ENCODE measurements at places on chromosomes 7 and 10.

DNA sequence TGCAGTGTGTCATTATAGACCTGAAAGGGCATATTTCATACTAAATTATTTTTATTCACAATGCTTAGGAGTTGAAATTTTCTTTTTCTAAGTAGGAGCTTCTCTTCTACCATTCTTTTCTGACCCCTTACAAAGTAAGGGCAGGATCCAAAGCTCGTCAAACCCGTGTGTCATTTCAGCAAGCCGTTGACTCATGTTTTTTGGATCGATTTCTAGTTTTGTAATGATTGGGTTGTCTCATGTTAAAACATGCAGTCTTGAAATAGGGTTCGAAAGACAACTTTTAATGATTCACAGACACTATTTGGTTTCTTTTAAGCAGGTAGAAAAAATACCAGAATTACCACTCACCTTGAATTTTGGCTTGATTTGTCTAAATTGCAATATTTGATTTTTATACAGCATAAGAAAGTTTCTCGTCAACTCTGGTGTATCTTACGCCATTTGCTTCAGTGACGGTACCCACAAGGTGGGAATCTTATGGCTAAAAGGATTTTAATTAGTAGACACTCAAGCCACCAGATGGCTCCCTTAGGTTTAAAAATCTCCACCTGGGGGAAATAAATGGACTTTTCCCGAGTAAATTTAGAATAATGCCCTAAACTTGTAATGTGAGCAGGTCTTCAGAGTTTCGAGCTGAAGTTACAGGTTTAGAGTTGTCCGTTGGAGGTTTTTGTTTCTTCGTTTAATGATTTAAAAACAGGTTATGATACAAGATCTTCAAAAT lies 283.4 kb downstream of the CCDC3 start:
- DNase-seq = no peak

GRCh38 chr7:100629117-100629716 lies 12.1 kb downstream of the TFR2 start:
- no peak for DNase-seq

- DNase-seq = peak; percentile 30
Observed at GRCh38 chr10:43679509-43679908, 30.8 kb upstream of the ZNF32 start.

DNA sequence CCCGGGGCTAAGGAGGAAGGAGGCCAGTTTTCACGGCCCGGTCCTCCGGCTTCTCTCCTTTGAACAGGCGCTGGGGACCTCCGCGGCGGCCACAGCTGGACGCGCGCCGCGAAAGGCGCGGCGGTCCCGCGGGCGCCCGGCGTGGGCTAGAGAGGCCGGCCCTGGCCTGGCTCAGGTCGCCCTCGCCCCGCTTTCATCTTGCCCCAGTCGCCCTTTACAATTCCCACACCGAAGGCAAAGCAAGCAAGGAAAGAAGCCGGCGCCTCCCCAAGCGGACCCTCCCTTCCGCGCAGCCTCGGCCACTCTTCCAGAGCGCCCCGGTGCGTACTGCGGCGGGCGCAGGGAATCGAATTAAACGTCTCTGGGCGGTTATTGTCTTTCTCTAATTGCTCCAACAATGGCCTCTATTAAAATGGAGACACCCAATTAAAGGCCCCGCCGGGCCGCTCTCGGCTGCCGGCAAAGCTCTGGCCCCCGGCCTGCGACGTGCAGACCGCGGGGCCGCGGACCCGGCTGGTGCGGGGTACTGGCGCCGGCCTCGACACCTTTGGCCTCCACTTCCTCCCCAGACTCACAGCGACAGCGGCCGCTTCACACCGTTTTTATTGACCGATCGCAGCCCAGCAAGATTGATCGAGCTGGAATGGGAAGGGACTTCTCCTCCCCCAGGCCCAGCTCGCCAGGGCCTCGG lies 4.5 kb upstream of the GATA3 start:
- no peak for DNase-seq

GRCh38 chr10:35130663-35131062 lies 4.0 kb downstream of the CREM start:
- no peak for DNase-seq

DNA sequence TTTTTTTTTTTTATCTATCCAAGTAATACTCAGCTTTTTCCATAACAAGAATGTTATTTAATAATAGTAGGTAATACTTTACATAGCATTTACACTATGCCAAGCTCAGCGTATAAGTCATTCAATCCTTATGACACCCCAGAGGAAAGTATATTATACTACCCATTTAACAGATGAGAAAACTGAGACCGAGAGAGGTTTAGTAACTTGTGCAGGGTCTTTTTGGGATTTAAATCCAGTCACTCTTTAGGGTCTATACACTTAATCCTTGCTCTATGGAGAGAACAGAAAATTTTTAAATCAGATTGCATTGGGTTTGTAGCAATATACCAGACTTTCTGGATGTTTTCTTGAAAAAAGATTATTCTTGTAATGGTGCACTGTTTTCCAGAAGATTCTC lies 192.2 kb downstream of the ARHGAP21 start:
- no peak for DNase-seq

DNA sequence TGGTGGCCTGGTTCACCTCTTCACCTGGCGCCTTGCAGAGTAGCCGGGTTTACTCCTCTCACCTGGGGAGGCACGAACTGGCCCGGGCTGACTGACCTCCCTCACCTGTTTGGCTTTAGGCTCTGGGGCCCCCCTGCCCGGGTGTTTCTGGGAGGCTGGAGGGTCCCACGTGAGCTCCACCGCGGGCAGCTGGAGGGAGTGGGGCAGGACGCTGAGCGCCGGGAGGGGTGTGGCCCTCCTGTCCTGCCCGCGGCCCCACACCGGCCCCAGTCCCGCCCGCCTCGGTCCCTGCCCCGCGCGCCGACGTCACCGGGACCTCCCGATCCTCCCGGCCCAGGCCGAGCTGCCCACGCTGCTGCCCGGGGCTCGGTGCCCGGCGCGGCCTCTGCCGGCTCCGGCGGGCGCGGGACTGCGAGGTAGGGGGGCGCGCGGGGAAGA lies at the start of gene AMZ1:
AMZ1 (plus strand) TSS at position 322 of the 438 bp plus-strand sequence. CDS start 12,250 bp downstream, outside the sequence.
- no peak for DNase-seq

- no peak for DNase-seq
Observed at GRCh38 chr7:46162609-46163008, 241.5 kb upstream of the IGFBP3 start.

- DNase-seq = no peak
Observed at GRCh38 chr7:87747681-87748080, 119.5 kb downstream of the RUNDC3B start.

- peak; percentile 76 for DNase-seq
Observed at GRCh38 chr10:124145109-124145870, 51.9 kb upstream of the CHST15 start.

DNA sequence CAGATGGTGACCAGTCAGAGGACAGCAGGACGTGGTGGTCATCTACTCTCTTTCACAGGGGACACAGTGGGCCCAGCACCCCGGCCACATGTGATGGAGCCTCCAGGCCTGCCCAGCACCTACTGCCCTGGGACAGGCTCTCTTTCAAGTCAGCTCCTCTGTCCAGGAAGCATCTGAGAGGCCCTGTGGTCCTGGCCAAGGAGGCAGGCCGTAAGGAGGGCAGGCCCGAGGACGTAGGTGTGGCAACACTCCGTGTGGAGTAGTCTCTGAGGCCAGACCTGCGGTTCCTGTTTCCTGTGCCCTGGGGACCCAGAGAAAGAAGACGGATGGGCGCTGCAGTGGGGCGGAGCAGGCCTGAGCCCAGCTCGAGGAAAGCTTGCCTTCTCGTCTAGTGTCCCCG lies 179.2 kb downstream of the EBF3 start:
- DNase-seq = no peak

DNA sequence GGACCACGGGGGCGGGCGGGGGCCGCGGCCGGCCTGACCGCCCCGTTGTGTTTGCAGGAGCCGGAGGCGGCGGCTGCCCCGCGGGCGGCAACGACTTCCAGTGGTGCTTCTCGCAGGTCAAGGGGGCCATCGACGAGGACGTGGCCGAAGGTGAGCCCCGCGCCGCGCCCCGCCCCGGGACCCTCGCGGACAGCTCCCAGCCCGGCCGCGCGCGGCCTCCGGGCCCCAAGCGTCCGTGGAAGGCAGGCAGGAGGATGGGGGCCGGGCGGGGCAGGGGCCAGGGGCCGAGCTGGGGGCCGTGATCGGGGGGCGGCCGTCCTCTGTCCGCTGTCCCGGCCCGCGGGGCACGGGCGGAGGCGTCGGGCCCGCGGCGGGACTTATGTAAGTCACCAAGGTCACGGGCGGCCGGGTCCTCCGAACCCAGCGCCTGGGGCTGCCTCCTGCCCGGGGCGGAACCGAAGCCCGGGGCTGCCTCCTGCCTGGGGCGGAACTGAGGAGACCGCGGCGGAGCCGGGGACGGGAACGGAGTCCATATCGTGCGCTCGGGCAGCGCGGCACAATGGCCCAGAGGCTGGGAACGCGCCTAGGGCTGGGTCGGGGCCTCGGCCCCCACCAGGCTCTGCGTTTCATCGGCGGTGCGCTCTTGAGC lies 497 bp downstream of the PPP2R2D start:
- DNase-seq = no peak

- DNase-seq = no peak
Observed at GRCh38 chr7:130910949-130911944, 177.2 kb upstream of the KLF14 start.

- no peak for DNase-seq
Observed at GRCh38 chr10:99235658-99236626, at the start of gene HPSE2. HPSE2 (minus strand) TSS chr10:99235852.

GRCh38 chr10:70974351-70974901 lies 86.1 kb upstream of the PCBD1 start:
- no peak for DNase-seq

- no peak for DNase-seq
Observed at GRCh38 chr10:32413513-32413912, 32.4 kb upstream of the CCDC7 start.

- no peak for DNase-seq
Observed at GRCh38 chr7:127904670-127904985, 126.6 kb downstream of the LRRC4 start.

DNA sequence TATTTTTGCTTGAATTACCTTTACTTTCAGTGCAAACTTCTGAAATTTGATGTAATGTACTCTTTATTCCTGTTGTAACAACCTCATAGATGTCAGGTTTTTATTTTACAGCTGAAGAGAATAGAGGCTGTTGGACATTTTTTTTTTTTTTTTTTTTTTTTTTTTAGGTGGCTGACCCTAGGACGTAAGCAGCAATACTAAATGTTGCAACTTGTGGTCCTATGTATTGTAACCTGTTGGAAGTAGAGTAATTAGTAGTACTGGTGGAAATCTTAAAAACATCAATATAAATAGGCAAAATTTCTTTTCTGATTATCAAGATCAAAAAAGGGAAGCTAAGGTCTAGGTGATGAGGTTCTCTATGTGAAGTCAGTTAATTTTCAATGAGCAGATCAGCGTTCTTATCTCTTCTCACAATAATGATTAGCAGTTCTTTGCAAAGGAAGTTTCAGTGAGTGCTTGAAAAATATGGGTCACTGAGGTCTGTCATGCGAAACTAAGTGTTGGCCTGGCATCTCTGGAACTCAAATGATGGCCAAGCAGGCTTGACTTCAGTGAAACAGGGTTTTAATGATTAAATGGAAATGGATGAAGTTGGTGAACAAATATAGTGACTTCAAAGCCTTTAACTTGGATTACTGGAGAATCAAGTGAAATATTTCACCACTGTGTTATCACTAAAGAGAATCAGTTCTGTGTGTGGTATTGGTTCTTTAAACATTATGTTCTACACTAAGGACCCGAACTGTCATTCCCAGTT lies 42.7 kb downstream of the BICC1 start:
- no peak for DNase-seq

DNA sequence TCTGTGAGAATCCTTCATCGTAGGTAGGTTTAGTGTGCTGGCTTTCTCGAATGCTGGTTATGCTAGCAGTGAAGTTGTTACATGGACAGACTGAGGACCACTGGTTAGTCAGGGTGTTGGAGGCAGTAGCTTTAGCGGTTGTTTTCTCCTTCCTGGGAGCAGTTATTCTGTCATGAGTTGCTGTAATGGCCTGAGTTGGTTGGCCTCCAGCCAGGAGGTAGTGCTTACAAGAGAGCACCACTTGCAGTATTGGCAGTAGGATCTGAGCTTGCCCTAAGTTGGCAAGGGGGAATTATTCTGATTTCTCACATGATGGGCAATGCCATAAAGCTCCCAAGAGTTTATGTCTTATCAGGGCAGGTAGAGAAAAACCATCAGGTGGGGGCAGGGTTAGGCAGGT lies 58.0 kb downstream of the IPMK start:
- no peak for DNase-seq

DNA sequence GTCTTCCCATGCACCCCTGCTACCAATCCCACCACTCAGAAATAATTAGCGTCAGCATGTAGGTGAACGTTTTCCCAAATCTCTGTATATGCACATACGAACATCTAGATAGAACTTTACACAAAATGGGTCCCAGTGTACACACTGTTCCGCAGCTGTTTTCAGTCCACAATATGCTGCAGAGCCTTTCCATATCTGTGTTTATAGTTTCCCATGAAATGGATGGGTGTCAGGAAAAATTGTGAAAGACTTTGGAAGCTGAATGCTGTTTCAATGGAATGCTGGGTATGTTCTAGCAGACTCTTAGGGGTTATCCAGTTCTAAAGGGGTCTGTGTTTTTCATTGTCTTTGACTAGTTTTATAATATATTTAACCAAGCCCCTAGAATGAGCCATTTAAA lies 13.8 kb downstream of the GRK5 start:
- no peak for DNase-seq

GRCh38 chr10:48760983-48761382 lies 76.3 kb downstream of the WDFY4 start:
- no peak for DNase-seq

GRCh38 chr7:123115331-123115730 lies 84.4 kb downstream of the SLC13A1 start:
- no peak for DNase-seq

- DNase-seq = no peak
Observed at GRCh38 chr7:122626785-122627184, 72.1 kb downstream of the RNF133 start.

DNA sequence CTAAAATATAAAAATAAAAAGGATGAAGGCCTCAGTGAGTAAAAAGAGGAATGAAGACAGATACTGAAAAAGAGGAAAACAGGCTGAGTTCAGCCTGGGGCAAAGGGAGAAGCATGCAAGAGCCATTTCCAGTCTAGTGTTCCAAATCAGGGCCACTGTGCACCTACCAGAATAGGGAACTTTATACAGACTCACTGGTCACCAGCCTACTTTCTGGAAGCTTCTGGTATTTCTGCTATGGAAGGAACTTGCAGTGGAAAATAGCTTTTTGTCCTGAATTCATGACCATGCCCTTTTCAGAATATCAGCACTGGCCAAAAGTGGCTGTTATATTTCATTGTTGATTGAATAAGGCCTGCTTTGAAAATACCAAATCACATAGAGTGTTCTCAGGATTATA lies 28.8 kb downstream of the ABRAXAS2 start:
- peak; percentile 72 for DNase-seq

DNA sequence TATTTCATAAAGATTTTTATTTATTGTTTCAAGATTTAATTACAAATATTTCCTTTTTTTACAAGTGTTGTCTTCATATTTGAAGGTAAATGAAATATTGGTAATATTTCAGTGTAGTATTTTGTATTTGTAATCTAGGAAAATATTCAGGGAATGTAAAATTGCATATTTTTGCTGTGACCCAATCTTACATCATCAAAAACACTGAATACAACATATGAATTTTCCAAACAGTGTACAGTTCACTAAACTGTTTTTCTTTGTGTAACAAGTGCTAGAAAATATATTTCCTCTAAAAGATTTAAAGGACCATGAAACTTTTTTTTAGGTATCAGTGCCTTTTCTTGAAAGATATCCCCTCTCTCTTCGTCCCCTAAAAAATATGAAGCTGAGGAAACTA lies 251.9 kb upstream of the KCND2 start:
- no peak for DNase-seq

All from pons (tissue), 1 donor.